Activated naive CD8-positive, alpha-beta T cell treated with anti-CD3 and anti-CD28 coated beads for 36 hours (primary cell): ENCODE measurements at places on chromosomes 6 and 20.

DNA sequence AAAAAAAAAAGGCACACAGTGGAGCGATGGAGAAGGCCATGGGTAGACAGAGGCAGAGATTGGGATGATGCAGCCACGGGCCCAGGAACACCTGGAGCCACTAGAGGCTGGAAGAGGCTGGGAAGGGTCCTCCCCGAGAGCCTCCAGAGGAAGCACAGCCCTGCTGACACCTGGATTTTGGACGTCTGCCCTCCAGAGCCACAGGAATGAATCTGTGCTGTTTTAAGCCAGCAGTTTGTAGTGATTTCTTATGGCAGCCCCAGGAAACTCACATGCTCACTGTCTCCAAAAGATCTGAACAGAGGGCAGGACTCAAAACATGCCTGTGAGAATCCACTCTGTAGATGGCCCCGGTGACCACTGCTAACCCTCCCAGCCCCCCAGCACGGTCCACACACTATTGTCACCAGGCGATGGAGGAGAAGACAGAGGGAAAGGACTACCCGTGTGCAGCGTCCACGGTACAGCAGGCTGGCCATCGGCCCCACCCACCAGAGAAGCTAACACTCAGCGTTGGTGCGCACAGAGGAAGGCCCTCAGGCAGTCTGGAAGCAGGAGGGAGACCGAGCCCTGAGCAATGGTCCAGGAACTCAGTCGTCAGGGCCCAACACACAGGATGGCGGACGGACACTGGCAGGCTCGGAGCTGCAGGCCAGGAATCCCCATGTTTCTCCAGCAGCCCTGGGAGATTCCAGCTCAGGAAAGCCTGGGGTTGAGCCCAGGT is 99.7 kb downstream of the BMP7 start:
- DNase-seq = no peak

- no peak for DNase-seq
These were observed 7.4 kb upstream of the CD24 start for GRCh38 chr6:106981926-106982325.

DNA sequence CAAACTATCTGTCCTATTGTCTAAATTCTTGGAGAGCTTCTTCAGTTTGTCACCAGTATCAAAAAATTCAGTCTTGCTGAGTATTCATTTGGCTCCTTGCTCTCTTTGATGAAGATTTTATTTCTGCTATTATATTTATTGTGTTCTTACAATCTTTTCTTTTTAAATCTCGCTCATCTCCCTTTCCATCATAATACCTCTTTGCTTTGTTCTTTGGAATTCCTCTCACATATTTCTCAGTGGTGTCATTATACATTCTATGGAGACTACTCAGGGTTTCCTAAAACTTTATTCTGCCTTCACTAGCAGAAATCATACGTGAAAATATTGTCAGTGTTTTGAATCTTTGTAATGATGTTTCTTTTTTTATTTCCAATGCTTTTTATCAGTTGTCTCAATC is 445.2 kb upstream of the ID4 start:
- no peak for DNase-seq

- no peak for DNase-seq
These were observed 11.7 kb upstream of the HCK start for GRCh38 chr20:32040142-32040953.
